ENCODE measurements at places on chromosomes 2 and 18.

- DNase-seq = no peak
Measured at GRCh38 chr2:142880279-142880678, 2.8 kb downstream of the KYNU start.

GRCh38 chr2:55482186-55482884 is 37.2 kb upstream of the CFAP36 start:
- DNase-seq = no peak

GRCh38 chr2:191670076-191670475 is 7.9 kb upstream of the NABP1 start:
- no peak for DNase-seq

- DNase-seq = no peak
Measured at GRCh38 chr2:21250673-21251072, 126.9 kb downstream of the TDRD15 start.

- DNase-seq = no peak
Measured at GRCh38 chr2:33451214-33451613, 25.2 kb upstream of the RASGRP3 start.

Data from activated naive CD4-positive, alpha-beta T cell treated with anti-CD3 and anti-CD28 coated beads, Interleukin-2, amount 50 U/mL, for 72 hours (primary cell).